ENCODE measurements at places on chromosomes 5 and 9.

- DNase-seq, result peak; percentile 71
Observed at GRCh38 chr5:177300236-177300880, 3.2 kb downstream of the RAB24 start.

DNA sequence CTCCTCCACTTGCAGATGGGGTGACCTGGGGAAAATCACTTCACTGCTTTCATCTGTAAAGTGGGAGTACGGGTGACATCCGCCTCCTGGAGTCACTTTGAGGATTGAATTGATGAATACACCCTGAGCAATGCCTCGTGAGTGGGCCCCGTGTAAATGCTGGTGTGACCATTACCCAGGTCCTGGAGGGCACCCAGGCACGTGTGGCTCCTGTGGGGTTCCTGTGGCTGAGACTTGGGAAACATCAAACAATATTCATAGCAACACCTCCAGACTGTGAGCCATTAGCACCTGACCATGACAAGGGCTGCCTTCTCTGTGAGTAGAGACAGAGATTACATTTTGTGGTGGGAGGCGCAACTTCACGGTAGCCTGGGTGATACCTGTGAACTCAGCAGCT is 11.4 kb downstream of the MRPL36 start:
- DNase-seq, result no peak

GRCh38 chr5:6338135-6338534 is 40.2 kb downstream of the MED10 start:
- DNase-seq, result no peak

DNA sequence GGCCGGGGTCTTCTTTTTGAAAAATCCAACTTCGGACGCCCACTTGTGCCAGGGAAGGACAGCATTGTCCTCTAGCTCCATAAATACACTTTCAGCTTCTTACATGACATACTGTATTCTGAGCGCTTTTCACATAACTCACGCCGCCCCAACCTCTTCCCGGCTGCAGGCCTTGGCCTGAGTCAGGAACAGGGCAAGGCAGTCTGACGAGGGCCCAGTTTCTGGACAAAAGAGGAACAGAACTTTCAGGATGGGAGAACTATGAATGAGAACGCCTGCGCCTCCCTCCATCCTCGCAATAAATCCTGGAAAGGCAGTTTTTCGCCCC is 650 bp downstream of the DCTN4 start:
- DNase-seq, result no peak

GRCh38 chr9:20563917-20564316 is 58.4 kb downstream of the MLLT3 start:
- DNase-seq, result no peak

- no peak for DNase-seq
Observed at GRCh38 chr5:116013936-116014335, 18.3 kb upstream of the ARL14EPL start.

- no peak for DNase-seq
Observed at GRCh38 chr5:54994628-54995027, 9.2 kb upstream of the ESM1 start.

- no peak for DNase-seq
Observed at GRCh38 chr5:116370149-116370548, 204.5 kb downstream of the SEMA6A start.

- DNase-seq, result peak; percentile 93
Observed at GRCh38 chr5:10556289-10556807, 7.5 kb upstream of the ANKRD33B start.

All from islet precursor cell (in vitro differentiated cells).